ENCODE measurements at places on chromosomes 16 and 17. TPM values are rescaled to one million over a fixed set of nuclear protein-coding genes. Genes with fewer than 3 reads are reported as not detected.

GRCh38 chr16:81601008-81601428 is 156.4 kb downstream of the CMIP start:
- DNase-seq, result peak; percentile 37

CARD14 gene
- not detected for total RNA-seq

- DNase-seq, result no peak
Observed at GRCh38 chr16:7381671-7382070, 49.0 kb downstream of the RBFOX1 start.

CEP295NL gene
- total RNA-seq, result not detected

KRTAP4-5 gene
- not detected for total RNA-seq

- DNase-seq, result no peak
Observed at GRCh38 chr17:12672947-12673346, 7.3 kb downstream of the MYOCD start.

GRCh38 chr17:82281502-82282238 is 8.2 kb upstream of the CSNK1D start:
- DNase-seq, result peak; percentile 77

DNA sequence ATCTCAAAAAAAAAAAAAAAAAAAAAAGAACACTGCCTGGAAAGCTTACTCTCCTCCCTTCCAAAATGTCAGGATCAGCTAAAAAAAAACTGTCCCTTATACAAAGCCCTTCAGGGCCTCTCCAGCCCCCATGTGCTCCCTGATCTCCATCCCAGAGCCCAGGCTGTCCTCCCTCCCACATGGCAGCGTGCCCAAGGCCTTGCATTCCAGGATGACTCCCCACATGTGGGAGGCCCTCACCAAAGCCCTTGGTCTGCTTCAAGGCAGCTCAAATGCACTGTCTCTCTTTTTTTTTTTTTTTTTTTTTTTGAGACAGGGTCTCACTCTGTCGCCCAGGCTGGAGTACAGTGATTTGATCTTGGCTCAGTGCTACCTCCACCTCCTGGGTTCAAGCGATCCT is 2.3 kb downstream of the FDXR start:
- DNase-seq, result peak; percentile 60

MLYCD gene
- 1.4 TPM for total RNA-seq

- peak; percentile 41 for DNase-seq
Observed at GRCh38 chr16:82034981-82035612, at the start of gene HSD17B2. TSS of gene HSD17B2 (plus strand) at chr16:82035253. CDS start at chr16:82035425, 172 bp downstream.

GRCh38 chr17:52027620-52028295 is 130.8 kb downstream of the CA10 start:
- DNase-seq, result peak; percentile 14

GAS7 gene
- total RNA-seq, result 18.1 TPM

DNA sequence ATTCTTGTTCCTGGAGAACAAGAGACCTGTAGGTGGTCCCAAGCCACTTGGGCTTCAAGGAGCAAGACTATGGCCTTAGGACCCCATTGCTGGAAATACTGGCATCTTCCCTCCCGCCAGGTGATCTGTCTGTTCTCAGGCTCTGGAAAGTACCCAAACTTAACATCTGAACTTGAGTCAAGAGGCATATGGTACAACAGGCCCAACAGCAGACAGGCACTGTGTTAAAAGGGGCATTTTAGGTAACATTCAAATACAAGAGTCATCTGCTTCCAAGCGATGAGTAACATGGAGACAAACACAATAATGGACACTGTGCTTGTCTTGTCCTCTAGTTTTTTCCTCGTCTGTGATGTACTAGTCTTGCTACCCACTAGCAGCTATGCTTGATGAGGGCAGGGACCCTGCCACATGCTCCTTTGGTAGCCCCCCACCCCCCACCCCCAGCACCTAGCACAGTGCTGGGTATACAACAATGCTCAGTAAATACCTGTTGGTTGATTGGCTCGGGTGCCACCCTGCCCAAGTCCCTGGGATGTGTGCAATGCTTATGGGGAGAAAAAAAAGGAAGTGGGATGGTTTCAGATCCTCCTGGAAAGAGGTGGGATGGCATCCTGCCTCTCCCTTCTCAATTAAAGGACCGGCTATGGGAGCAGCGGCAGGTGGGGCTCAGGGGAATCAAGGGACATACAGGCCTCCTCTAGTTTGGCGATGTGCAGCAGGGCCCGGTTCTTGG is 19.4 kb downstream of the CSF3 start:
- DNase-seq, result no peak

- DNase-seq, result no peak
Observed at GRCh38 chr17:39676198-39676819, 8.1 kb downstream of the PNMT start.

TNS4 gene
- not detected for total RNA-seq

TSNAXIP1 gene
- not detected for total RNA-seq

GRCh38 chr17:14121952-14122351 is 52.6 kb downstream of the COX10 start:
- DNase-seq, result no peak

DNAAF1 gene
- total RNA-seq, result not detected

GRCh38 chr17:66713533-66714042 is 121.3 kb upstream of the CACNG5 start:
- DNase-seq, result no peak

- DNase-seq, result no peak
Observed at GRCh38 chr17:82282239-82283207, 9.0 kb upstream of the CSNK1D start.

GRCh38 chr17:27873746-27874145 is 19.4 kb downstream of the LYRM9 start:
- no peak for DNase-seq

- DNase-seq, result peak; percentile 70
Observed at GRCh38 chr16:82192665-82193064, 22.6 kb upstream of the MPHOSPH6 start.

CDT1 gene
- 32.2 TPM for total RNA-seq

GRCh38 chr16:52676959-52677358 is 130.0 kb upstream of the TOX3 start:
- no peak for DNase-seq

KRTAP9-4 gene
- not detected for total RNA-seq

NECAB2 gene
- total RNA-seq, result not detected

GAST gene
- not detected for total RNA-seq

TMC7 gene
- total RNA-seq, result 2.2 TPM

- no peak for DNase-seq
Observed at GRCh38 chr16:27317320-27317719, 3.5 kb downstream of the IL4R start.
